Jurkat, Clone E6-1 (cell line): ENCODE measurements at places on chromosomes 3 and 15.

DNA sequence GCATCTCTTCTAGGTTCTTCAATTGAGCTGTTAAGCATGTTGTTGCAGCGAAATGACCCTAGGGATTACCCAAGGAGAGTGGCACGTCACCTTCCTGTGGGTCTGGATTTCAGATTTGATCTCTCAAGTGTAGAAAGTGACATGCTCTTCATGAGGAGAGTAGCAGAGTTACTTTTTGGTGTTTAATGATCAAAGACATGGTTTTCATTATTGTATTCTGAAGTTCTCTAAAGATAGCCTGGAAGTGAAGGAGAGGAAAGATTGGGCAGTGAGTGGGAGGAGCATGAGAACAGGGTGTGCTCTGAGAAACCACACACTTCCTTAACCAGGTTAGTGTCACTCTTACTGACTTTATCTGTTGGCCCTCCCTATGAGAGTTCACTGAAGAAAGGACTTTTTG, 153.6 kb downstream of the AKAP13 start:
- DNase-seq, result peak; percentile 28

DNA sequence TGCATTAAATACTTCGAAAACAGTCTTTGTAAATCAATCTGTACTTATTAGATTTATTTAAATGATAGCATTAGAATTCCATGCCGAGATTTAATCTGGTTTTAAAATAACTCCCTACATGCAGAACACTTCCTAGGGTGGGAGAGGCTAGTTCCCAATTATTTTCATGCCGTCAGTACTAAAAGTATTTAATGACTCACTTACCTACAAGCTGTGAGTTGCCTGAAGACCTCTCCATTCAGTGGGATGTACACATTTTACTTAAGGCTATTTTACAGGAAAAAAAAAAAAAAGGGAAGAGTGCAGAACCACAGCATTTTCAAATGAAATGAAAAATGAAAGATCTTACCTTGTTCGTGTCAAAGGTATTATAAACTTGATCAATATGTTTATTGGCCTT, 469 bp downstream of the GUCA1C start:
- DNase-seq, result no peak

DNA sequence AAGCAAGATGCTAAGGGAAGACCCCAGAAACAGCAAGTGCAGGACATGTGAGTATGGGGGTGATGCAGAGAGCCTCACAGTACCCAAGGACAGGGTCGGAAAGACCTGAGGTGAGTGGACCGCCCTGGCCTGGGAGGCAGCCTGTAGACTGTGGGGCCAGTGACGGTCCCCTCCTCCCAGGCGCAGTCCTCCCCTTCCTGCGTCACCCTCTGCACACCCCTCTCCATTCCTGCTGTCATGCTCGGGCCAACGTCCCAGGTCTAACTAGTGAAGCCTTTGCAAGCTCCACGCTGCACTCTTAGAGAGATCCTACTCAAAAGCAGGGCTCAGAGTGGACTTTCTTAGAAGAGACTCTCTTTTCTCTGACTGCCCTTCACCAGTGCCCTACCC, 41.6 kb downstream of the TM2D3 start:
- no peak for DNase-seq

GRCh38 chr3:125374501-125374995, 577 bp downstream of the ZNF148 start:
- no peak for DNase-seq

- no peak for DNase-seq
Measured at GRCh38 chr15:38461066-38461833, 7.3 kb downstream of the FAM98B start.

DNA sequence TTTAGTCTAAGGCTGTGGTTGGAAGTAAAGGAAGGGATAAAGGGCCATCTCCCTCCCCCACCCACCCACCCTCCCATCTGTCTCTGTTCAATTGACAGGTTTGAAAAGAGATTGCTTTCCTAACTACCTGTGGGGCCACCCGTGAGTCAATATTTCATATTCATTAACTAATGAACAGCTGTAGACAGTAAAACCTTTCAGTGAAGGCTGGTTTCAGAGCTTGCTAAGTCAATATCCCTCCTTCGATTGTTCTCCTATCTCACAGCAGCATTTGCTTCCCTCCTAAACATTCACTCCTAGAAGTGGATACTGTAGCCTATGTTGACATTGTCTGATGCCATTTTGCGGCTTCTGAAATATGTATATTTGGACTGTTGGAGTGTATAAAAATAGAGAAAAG, 85.9 kb upstream of the SYNPR start:
- no peak for DNase-seq

- no peak for DNase-seq
Measured at GRCh38 chr3:37741644-37742043, 120.0 kb upstream of the CTDSPL start.

GRCh38 chr15:59191855-59192237, 14.8 kb upstream of the LDHAL6B start:
- no peak for DNase-seq

DNA sequence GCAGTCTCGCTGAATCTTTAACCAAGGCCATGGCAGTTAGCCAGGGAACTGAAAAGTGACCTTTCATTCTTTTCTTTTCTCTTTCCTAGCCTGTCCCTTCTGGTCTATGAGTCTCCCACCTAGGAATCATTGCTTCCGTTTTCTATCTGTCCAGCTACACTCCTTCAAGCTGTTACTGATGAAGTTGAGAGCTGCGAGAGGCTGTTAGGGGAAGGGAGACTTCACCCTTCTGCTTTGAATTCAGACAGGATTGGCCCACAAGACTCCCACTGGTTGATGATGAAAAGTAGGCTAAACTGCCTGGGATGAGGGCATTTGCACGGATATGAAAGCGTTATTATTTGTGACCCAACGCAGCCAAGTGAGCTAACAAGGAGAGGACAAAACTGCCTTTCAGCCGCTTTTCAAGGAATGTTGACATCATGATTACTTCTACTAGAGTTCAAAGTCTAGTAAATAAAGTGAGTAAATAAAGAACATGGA, 30.2 kb downstream of the EIF4E3 start:
- no peak for DNase-seq

DNA sequence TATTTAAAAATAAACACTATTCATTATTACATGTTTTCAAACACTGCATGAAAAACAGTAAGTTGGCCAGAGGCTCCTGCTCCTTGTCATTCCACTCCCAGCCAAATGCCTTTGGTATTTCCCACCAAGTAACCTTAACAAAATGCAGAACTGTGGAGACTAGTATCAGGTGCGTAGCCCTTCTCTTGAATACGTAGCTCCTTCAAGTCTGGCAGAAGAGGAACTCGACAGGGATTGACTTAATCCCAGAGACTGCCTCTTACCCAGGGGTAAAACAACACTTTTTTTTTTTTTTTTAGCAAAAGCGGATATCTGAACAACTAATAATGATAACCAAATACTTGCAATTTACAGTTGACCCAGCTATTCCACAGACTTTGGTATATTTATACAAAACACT, 738 bp downstream of the COMMD2 start:
- no peak for DNase-seq

- DNase-seq, result no peak
Measured at GRCh38 chr15:95363646-95364045, 966.9 kb upstream of the NR2F2 start.

GRCh38 chr15:56608140-56608778, 125.0 kb downstream of the ZNF280D start:
- DNase-seq, result peak; percentile 65

- no peak for DNase-seq
Measured at GRCh38 chr3:170701696-170702678, 116.1 kb upstream of the SLC7A14 start.
